ENCODE measurements at places on chromosomes 2 and 18.

- no peak for DNase-seq
Observed at GRCh38 chr2:10599089-10599488, 90.7 kb downstream of the NOL10 start.

- no peak for DNase-seq
Observed at GRCh38 chr18:48705531-48705930, 166.7 kb downstream of the CTIF start.

DNA sequence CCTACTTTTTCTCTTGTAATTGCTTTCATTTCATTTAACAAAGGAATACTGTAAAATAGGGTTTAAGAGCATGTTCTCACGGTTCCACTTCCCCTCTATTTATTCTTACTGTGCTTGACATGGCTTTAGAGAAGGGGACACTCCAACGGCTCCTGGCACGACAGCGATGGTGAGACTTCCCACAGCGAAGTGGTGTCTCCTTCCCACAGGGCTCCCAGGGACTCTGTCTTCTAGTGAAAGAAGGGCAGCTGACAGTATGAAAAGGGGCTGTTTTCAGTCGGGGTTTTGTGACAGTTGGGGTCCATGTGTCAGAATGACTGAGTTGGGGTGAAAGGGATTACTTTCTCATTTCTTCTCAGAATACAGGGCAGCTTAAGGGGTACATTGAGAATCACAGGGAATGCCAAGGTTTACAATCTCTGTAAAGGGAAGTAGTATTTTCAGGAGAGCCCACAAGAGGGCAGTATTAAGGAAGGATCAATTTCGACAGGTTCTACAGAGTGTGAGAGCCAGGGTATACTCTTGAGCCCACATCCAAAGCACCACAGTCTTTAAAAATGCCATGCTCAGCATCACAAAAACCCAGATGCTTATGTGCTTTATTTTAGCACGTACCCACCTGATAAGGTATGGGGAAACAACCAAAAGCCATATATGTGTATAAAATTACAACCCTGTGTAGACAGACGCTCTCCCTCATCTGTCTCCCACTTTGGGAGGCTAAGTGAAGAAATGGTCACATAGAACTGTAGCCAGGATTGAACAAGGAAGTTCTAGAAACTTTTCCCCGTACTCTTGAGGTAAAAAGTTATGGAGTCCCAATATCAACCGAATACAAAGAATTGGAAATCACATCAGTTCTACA is 31.3 kb upstream of the RAPGEF4 start:
- DNase-seq = no peak

- no peak for DNase-seq
Observed at GRCh38 chr2:232519581-232520438, at the start of gene PRSS56. PRSS56 (plus strand) TSS chr2:232520388; CDS start chr2:232520599, 211 bp downstream.

DNA sequence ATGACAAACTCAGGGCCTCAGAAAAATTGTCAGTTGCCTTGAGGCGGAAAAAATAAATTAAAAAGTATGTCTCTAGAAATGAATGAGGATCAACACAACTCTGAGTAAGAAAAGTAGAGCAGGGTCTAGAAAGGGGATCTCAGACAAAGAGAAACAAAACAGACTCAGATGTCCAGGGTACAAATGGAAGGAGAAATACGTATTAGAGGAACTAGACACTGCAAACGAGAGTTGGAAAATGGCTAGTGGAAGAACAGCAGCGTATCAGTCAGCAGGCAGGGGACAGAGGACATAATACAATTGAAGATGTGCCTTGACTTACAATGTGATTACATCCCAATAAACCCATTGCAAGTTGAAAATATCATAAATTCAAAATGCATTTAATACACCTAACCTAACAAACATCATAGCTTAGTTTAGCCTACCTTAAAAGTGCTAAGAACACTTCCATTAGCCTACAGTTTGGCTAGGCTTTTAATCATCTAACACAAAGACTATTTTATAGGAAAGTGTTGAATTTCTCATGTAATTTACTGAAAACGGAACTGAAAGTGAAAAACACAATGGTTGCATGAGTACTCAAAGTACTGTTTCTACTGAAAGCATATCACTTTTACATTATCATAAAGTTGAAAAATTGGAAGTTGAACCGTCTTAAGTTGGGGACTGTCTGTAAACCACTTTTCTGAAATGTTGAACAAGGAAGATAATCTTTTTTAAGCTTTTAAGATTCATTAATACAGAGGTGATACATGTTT is 182.8 kb downstream of the NBAS start:
- DNase-seq = no peak

DNA sequence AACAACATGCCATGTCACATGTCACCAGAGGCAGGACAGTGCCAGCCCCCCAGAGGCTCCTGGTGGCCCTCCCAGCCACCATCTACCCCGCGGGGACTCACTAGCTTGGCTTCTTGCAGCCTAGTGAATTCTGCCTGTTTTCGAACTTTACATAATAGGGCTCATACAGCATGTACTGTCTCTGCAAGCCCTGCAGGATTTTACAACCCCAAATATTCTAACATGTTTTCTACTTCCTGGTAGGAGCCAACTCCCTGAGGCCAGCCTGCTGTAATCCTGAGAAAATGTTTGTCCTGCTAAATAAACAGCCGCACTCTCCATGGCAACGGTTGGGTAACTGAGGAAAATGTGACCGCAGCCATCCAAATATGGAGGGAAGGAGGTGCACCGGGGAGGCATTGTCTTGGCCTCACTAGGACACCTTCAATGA is 2.7 kb downstream of the PER2 start:
- no peak for DNase-seq

DNA sequence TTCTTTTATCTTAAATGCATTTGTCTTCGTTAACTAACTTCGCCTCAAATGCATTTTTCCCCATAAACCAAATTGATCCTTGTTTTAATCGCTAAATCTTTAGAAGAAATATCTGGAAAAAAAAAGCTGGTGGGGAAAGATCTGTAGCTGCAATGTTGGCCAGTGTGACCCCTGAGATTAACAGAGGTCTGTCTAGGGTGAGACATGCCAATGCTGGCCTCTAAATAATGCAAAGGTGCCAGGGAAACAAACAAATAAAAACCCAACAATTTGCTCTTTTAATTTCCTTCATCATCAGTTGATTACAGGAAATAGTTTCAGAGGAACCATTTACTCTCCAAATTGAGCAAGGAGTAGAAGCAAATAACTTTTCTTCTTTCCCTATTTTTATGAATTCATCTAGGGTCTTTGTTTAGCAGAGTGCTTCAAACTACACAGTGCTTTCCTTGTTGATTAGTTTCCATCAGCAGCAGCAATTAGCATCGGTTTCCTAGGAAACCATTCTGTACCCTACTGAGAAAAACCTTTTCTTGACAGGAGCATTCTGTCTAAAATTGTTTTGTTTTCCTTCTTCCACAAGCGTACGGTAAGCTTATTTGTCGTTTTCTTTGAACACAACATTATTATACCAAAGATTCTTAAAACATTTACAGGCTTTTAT is 100.5 kb upstream of the UNC80 start:
- no peak for DNase-seq

Data from activated gamma-delta T cell treated with Interleukin-2 at 50 U/mL for 16 hours (primary cell).